ENCODE measurements at places on chromosomes 16 and 17.

- DNase-seq, result no peak
Observed at GRCh38 chr16:17379121-17379571, 91.6 kb downstream of the XYLT1 start.

DNA sequence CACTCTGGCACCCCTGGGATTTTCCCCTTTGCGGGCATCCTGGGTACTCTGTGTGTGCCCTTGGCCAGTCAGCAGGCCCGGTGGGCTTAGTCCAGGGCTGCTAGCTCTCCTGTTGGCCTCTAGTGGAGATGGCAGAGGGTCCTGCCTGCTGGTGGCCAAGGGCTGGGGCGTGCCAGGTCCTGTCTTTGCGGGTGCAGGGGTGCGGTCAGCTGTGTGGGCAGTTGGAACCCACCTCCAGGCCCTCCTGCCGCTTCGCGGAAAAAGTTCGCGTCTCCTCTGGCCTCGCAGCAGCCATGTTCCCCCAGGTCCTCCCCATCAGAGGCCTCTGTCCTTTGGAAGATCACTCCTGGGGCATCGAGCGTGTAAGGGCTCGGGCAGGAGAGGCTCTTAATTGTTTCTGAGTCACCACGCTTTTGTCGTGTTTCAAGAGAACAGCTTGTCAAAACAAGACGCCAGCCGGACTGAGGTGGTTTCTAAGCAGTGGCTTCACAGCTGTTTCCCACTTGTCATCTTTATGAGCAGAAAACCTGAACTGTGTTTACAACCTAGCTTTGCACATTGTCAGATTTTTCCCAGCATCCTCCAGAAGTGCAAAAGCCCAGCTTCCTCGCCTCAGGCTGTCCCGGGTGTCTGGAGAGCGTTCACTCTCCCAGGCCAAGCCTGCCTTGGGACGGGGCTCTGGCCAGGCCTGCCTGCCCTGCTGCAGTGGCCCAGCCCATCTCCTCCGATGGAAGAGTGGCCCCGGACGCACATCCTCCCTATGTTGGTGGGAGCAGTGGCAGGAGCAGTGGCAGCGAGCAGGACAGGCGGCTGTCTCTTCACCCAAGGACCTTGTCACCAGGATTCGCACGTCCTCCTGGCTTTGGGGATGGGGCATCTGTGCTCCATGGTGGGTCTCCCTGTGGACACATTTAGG is 5.0 kb upstream of the DNASE1L2 start:
- DNase-seq, result no peak

GRCh38 chr17:47338026-47338425 is 14.3 kb downstream of the EFCAB13 start:
- no peak for DNase-seq

GRCh38 chr16:71303938-71304337 is 14.7 kb upstream of the CMTR2 start:
- DNase-seq, result no peak

GRCh38 chr17:14940108-14940937 is 324.8 kb downstream of the PMP22 start:
- no peak for DNase-seq

GRCh38 chr16:8751481-8752311 is 45.7 kb downstream of the TMEM186 start:
- DNase-seq, result no peak

GRCh38 chr16:54677308-54677950 is 253.2 kb upstream of the IRX5 start:
- DNase-seq, result no peak

- DNase-seq, result no peak
Observed at GRCh38 chr16:82522026-82522425, 104.7 kb upstream of the CDH13 start.

DNA sequence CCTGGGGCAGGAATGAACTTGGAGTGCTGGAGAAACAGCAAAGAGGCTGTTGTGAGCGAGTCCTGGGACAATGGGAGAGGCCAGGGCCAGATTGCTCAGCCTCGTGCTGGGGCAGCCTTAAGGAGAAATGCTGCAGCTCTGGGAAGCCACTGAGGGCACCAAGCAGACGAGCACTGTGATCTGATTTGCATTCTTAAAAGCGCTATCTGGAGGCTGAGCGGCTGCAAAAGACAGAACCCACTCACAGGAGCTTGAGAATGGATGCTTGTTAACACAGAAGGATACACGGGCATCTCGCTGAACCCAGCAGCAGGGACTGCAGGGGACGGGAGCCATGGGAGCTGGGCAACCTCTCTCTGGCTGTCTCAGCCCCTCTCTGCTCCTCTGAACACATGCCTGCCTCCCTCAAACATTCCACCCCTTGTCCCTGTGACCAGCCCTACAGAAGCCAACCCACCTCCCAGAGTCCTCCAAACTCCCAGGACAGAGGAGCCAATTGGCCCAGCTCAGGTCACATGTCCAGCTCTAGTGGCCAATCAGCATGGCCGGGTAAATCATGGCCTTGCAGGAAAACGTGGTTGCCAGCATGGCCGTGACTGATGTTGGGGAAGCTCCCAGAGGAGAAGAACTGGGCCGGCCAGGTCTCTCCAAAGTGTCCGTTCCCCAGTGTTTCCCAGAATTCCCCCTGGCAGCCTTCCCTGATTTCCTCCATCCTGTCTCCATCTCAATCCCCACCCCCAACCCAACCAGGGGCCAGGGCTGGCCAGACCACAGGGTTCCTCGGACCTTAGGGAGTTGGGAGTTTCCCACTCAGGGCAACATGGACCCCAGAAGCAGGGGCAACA is 60.3 kb downstream of the GSG1L start:
- no peak for DNase-seq

DNA sequence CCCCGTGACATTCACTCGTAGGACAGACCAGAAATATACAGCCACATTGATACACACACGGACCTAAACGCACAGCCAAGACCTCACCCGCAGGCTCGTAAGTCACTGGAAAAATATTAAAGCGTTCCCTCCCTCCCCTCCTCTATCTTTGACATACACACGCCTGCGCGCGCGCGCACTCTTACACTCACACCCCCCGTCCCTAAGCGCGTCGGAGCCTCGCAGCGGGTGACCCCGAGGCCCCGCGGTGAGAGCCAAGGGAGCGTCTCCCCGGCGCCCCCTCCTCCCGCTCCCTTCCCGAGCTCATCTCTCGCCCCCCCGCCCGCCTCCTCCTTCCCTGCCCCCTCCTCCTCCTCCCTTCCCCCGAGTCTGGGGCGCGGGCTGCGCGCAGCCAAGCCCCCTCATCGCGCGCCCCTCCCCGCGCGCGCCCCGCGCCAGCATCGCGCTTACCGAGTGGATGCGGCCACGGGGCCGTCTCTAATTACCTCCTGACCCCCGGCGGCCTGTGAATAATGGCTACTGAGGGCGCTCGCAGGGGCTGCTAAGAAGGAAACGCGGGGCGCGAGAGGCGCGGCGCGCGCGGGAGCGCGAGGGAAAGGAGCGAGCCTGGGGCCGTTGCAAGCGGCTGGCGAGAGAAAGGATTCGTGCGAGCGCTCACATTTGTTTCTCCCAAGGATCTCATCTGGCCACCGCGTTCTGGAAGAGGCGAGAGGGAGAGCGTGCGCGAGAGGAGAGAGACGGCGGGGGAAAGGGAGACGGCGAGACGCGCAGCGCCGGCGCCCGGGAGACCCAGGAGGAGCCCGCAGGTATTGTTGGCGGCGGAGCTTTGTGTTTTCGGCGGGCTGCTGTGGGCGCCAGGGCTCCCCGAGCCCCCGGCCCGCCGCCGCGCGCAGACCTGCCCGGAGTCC is 42.4 kb downstream of the RAI1 start:
- no peak for DNase-seq

All from HuH-7 (cell line).